ENCODE measurements at places on chromosomes 7 and 10.

GRCh38 chr10:21894648-21895342 is 108.7 kb downstream of the DNAJC1 start:
- no peak for DNase-seq

DNA sequence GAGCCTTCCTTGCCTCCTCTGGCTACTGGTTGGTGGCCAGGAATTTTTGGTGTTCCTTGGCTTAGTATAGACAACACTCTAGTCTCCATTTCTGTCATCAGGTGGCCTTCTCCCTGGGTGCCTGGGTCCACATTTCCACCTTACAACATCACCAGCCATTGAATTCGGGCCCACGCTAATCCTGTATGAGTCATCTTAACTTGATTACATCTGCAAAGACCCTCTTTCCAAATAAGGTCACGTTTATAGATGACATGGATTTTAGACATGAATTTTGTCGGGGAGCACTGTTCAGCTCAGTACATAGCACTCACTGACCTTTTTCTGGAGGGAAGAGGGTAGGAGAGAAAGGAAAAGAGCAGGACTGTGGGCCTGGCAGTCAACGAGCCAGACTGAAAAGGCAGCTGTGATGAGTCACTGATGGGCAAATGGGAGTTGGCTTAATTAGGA is 39.4 kb downstream of the MMRN2 start:
- peak; percentile 33 for DNase-seq

GRCh38 chr10:3195726-3196125 is 23.1 kb upstream of the PITRM1 start:
- DNase-seq, result no peak

GRCh38 chr10:97736403-97736901 is 476 bp upstream of the ZFYVE27 start:
- no peak for DNase-seq

DNA sequence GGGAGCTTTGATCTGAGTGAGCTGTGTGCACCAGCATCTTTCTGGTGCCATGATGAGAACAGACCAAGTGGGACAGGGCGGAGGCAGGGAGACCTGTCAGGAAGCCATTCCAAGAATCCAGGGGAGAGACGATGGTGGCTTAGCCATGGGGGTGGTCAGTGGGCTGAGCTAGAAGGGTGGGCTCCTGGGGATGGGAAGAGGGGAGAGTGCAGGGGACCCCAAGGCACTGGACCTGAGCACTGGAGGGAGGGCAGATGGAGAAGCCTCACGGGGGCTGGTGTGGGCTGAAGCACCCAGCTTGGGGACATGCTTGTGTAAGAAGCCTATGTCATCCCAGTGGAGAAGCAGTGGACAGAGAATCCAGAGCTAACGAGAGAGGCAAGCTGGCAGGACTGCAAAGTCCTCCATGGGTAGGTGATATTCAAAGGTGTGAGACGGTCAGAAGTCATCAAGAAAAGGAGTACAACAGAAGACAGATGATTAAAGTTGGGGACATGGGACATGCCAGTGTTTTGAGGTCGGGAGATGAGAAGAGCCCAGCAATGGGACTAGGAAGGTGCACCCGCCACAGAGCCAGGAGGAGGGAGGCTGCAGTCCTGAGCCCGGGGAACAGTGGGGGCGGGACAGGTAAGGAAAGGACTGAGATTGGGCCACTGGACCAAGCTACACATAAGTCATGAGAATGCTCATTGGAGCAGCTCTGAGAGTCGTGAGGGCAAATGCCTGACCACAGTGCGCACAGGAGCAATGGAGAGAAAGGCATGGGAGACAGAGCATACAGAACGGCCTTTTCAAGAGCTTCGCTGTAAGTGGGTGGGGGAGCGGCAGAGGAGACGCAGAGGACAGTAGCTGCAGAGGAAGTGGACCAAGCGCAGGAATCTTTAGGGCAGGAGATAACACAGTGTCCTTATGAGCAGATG is 72.0 kb downstream of the GRID1 start:
- DNase-seq, result no peak

GRCh38 chr10:112502536-112502935 is 55.5 kb downstream of the VTI1A start:
- DNase-seq, result no peak

- no peak for DNase-seq
Measured at GRCh38 chr7:81014908-81015307, 96.1 kb upstream of the SEMA3C start.

GRCh38 chr10:68800211-68800610 is 27.1 kb upstream of the STOX1 start:
- DNase-seq, result no peak

DNA sequence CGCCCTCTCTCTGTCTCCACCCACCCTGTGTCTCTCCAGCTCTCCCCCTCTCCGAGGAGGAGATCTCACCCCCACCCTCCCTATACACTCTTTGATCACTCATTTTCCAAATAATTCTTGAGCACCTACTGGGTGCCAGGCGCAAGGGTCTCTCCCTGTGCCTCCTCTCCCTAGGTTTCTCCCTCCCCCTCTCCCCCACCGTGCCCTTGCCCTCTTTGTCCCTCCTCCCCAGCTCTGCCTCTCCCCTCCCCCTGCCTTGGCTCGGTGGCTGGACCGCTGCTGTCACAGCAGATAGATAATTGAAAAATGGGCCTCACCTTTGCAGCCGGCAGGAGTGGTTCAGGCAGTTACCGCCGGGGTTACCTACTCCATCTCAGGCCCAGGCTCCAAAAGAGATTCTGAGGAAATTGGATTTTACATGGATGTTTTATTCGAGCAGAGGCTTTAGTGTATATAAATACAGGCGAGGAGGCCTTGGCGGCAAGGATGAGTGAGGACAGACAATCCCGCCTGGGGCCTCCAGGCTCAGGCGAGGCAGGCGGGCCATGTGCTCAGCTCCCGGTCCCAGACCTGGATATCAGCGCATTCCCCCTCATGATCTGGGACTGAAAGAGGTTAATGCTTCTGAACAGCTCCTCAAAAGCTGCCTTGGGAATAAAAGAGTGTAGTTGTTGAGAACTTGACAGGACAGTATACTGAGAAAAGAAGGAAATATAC is 60.8 kb upstream of the BTRC start:
- DNase-seq, result no peak

DNA sequence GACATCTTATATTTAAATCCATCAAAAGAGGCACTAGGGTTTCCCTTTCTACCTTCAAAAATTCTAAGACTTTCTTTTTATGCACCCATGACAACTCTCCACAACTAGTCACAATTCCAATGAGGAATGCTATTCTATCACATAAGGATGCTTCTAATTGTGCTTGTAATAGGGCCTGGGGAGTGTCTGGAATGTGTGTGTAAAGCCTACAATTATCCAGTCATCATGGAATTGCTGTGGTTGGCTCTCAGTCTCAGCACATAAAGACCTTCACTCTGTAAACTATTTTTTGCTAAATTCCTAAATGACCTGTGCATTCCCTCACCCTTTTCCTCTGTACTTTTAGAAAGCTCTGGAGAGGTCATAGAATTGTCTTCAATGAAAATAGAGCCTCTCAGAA is 86.7 kb downstream of the EPDR1 start:
- no peak for DNase-seq

- no peak for DNase-seq
Measured at GRCh38 chr10:58330431-58330830, 4.4 kb upstream of the UBE2D1 start.

- no peak for DNase-seq
Measured at GRCh38 chr7:149735181-149735602, 38.2 kb downstream of the ZNF467 start.

DNA sequence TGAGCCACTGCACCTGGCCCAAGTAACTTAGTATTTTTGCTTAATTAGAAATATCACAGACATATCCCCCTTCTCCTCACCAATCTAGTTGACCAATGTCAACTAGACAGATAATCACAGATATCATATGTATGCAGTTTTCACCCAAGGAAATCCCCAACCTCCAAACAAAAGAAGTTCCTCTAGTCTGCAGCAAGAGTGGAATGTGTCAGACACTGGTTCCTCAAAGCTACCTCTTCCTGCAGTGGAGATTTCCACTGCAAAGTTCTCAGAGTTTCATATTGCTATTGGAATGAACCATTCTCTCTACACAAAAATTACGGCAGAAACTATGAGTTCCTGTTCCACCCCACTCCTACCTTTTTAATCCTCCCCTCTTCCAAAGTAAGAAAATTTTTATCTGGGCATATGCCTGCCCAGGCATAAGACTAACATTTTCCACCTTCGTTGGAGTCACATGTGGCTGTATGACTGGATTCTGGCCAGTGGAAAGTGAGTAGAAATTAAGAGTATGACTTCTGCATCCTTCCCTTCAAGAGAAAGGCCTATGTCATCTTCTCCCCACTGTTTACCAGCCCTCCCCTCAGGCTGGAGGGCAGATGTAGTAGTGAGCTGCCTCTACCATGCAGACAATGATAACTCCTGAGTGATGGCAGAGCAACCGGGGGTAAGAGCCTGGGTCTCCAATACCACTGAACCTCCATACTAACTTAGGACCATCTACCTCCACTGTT is 103.0 kb downstream of the MYOF start:
- DNase-seq, result peak; percentile 43

GRCh38 chr7:131897016-131897789 is 340.8 kb upstream of the PODXL start:
- peak; percentile 31 for DNase-seq

Measured in choroid plexus epithelial cell (primary cell).